ENCODE measurements at places on chromosomes 3 and 15.

GRCh38 chr15:84950570-84951111, 31.0 kb upstream of the PDE8A start:
- no peaks in the 10 kb centered on the region for H3K27me3 ChIP-seq
- H3K4me1 ChIP-seq: peaks cover 4% of the 10 kb centered on the region
- DNase-seq: no peak
- no peak overlapping the region for H3K4me3 ChIP-seq
- no peak overlapping the region for H3K27ac ChIP-seq

DNA sequence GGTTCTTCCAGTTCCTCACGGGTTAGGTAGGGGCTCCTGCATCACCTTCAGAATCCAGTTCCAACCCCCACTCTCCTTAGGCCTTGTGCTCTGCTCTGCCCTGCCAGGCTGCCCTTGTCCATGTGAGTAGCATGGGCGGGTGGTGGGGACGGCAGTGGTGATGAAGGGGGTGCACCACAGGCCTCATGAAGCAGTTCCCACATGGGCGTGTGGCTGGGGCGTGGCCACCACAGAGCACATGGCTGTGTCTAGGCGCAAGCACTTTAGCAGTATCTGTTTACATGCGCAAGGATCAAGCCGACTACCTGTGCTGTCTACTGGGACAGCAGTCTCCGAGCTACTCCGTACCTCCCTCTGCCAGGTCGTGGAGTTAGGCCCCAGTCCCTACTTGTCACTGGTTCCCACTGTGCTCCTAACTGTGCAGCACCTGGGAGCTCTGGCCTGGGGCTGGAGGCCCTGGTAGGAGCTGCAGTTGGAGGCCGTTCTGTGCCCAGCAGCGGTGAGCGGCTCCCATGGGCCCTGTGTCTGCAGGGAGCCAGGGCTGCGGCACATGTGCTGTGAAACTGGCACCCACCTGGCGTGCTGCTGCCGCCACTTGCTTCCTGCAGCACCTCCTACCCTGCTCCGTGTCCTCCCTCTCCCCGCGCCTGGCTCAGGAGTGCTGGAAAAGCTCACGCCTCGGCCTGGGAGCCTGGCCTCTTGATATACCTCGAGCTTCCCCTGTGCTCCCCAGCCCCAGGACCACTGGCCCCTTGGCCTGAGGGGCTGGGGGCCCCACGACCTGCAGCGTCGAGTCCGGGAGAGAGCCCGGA, 53.5 kb downstream of the PLXNA1 start:
- H3K27ac ChIP-seq: peak overlapping the region; percentile 37
- no peaks in the 10 kb centered on the region for H3K36me3 ChIP-seq
- no peak overlapping the region for H3K4me3 ChIP-seq
- DNase-seq: no peak
- H3K4me1 ChIP-seq: peaks cover 6% of the 10 kb centered on the region
- H3K27me3 ChIP-seq: no peaks in the 10 kb centered on the region

- peaks cover 20% of the 10 kb centered on the region for H3K36me3 ChIP-seq
- H3K4me3 ChIP-seq: no peak overlapping the region
- DNase-seq: no peak
- H3K27me3 ChIP-seq: no peaks in the 10 kb centered on the region
- H3K27ac ChIP-seq: peak overlapping the region; percentile 33
These were observed 156.1 kb downstream of the STAG1 start for GRCh38 chr3:136595913-136596697.

DNA sequence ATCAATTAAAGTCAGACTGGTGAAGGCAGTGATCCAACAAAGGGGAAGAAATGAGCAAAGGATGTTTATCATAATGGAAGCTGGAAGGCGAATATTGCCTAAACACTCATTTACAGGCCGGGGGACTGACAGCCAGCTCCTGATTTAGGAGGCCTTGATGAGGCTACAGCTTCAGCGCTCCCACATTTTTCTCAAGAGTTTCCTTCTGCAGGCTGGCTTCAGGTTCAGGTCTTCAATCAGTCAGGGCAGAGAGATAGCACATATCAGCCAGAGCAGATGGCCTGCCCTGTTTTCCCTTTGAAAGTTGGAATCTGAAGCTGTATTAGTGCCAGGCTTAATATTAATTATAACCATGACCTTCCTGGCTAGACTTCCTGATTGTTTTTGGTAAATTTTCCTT, 218.9 kb downstream of the SV2B start:
- H3K36me3 ChIP-seq: no peaks in the 10 kb centered on the region
- peaks cover 41% of the 10 kb centered on the region for H3K4me1 ChIP-seq
- H3K4me3 ChIP-seq: no peak overlapping the region
- H3K27me3 ChIP-seq: no peaks in the 10 kb centered on the region

DNA sequence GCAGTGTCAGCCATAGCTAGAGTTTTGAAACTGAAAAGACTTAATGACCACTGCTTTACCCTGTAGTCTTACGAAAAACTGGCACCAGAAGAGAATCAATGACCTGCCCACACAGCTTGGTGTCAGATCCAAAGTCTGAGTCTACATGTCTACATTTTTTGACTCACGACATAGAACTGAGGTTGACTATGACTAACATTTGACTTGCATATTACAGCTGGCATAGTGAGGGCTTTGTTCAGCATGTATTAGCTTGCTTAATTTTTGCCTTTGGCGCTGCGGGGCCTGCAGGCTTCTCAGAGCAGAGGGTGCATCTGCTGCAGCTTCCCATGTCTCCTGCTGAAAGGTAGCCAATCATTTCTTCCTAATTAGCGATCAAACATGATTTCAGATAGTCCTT, 167.0 kb downstream of the EBLN2 start:
- no peak for DNase-seq
- H3K4me3 ChIP-seq: no peak overlapping the region
- no peaks in the 10 kb centered on the region for H3K36me3 ChIP-seq
- H3K27ac ChIP-seq: no peak overlapping the region
- no peaks in the 10 kb centered on the region for H3K4me1 ChIP-seq

GRCh38 chr15:33395846-33396245, 85.1 kb downstream of the RYR3 start:
- H3K4me3 ChIP-seq: no peak overlapping the region
- no peak for DNase-seq
- no peaks in the 10 kb centered on the region for H3K4me1 ChIP-seq
- no peak overlapping the region for H3K27ac ChIP-seq

- DNase-seq: no peak
- H3K4me1 ChIP-seq: peaks cover 12% of the 10 kb centered on the region
- no peak overlapping the region for H3K27ac ChIP-seq
- H3K27me3 ChIP-seq: peaks cover 34% of the 10 kb centered on the region
- H3K4me3 ChIP-seq: no peak overlapping the region
These were observed 27.0 kb downstream of the PCOLCE2 start for GRCh38 chr3:142861926-142862325.

- peaks cover under 1% of the 10 kb centered on the region for H3K4me1 ChIP-seq
- H3K4me3 ChIP-seq: no peak overlapping the region
- H3K36me3 ChIP-seq: no peaks in the 10 kb centered on the region
- DNase-seq: no peak
- no peak overlapping the region for H3K27ac ChIP-seq
These were observed 73.5 kb upstream of the ST8SIA2 start for GRCh38 chr15:92320012-92320699.

- H3K36me3 ChIP-seq: no peaks in the 10 kb centered on the region
- H3K27me3 ChIP-seq: no peaks in the 10 kb centered on the region
- H3K4me1 ChIP-seq: no peaks in the 10 kb centered on the region
- no peak overlapping the region for H3K27ac ChIP-seq
- no peak for DNase-seq
- no peak overlapping the region for H3K4me3 ChIP-seq
These were observed 523.6 kb upstream of the LMCD1 start for GRCh38 chr3:7978087-7978422.

DNA sequence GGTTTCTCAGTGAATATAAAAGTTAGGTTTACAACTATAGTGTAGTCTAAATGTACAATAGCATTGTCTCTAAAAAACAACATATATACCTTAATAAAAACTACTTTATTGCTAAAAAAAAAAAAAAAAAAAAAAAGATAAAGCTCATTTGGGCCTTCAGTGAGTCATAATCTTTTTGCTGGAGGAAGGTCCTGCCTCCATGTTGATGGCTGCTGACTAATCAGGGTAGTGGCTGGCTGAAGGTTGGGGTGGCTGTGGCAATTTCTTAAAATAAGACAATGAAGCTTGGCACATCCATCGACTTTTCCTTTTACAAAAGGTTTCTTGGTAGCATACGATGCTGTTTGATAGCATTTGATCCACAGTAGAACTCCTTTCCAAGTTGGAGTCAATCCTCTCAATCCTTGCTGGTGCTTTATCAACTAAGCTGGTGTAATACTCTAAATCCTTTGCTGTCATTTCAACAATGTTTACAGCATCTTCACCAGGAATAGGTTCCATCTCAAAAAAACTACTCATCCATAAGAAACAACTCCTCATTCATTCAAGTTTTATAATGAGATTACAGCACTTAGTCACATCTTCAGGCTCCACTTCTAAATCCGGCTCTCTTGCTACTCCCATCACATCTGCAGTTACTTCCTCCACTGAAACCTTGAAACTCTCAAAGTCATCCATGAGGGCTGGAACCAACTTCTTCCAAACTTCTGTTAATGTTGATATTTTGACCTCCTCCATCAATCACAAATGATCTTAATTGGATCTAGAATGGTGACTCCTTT, 13.3 kb downstream of the ZNF280D start:
- H3K27me3 ChIP-seq: no peaks in the 10 kb centered on the region
- no peak overlapping the region for H3K4me3 ChIP-seq
- no peak for DNase-seq
- H3K4me1 ChIP-seq: peaks cover 63% of the 10 kb centered on the region
- H3K27ac ChIP-seq: no peak overlapping the region
- H3K36me3 ChIP-seq: peaks cover 9% of the 10 kb centered on the region

DNA sequence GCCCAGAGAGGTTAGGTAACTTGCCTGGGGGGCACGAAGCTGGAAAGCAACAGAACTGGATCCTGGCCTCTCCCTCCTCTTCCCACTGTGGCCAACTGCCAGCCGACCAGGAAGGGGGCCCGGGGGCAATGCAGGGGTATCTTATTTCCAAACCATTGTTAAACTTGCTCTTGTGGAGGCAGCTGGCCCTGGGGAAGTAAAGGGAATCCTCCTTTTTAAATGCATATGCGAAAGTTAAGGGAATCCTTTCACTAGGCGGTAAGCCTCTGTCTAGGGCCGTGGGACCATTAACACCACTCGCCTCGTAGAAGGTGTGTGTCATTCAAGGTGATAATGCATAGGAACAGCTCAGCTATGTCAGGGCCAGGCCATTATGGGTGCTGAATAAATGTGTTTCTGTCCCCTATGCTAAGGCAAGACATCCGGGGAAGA, 68.6 kb downstream of the ST6GAL1 start:
- DNase-seq: no peak
- no peaks in the 10 kb centered on the region for H3K27me3 ChIP-seq
- peaks cover 34% of the 10 kb centered on the region for H3K4me1 ChIP-seq
- H3K27ac ChIP-seq: no peak overlapping the region

DNA sequence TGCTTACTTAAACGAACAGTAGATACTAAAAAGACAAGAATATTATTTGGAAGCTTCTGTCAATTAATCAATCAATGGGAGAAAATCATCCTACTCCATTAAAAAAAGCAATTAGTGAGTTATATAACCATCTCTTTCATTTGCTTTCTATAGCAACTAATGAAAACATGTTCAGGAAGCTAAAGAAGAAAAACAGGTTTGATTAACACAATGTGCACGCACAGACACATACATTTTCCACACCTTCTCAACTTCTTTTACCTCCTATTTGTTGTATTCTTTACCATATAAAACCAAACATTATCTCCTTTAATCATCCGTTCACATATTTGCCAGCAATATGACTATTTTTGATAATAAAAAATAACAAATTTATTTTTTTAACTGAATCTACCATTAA, 111.3 kb downstream of the GBE1 start:
- H3K27me3 ChIP-seq: no peaks in the 10 kb centered on the region
- H3K4me3 ChIP-seq: no peak overlapping the region
- H3K27ac ChIP-seq: no peak overlapping the region
- H3K4me1 ChIP-seq: no peaks in the 10 kb centered on the region
- no peak for DNase-seq

- no peak overlapping the region for H3K4me3 ChIP-seq
- no peak for DNase-seq
- H3K4me1 ChIP-seq: no peaks in the 10 kb centered on the region
- H3K27ac ChIP-seq: no peak overlapping the region
- no peaks in the 10 kb centered on the region for H3K36me3 ChIP-seq
These were observed 86.7 kb downstream of the THBS1 start for GRCh38 chr15:39667382-39668127.

- no peak overlapping the region for H3K27ac ChIP-seq
- peaks cover under 1% of the 10 kb centered on the region for H3K27me3 ChIP-seq
- no peak for DNase-seq
- H3K4me3 ChIP-seq: no peak overlapping the region
- H3K4me1 ChIP-seq: no peaks in the 10 kb centered on the region
These were observed 158.5 kb downstream of the THRB start for GRCh38 chr3:24336101-24336500.

DNA sequence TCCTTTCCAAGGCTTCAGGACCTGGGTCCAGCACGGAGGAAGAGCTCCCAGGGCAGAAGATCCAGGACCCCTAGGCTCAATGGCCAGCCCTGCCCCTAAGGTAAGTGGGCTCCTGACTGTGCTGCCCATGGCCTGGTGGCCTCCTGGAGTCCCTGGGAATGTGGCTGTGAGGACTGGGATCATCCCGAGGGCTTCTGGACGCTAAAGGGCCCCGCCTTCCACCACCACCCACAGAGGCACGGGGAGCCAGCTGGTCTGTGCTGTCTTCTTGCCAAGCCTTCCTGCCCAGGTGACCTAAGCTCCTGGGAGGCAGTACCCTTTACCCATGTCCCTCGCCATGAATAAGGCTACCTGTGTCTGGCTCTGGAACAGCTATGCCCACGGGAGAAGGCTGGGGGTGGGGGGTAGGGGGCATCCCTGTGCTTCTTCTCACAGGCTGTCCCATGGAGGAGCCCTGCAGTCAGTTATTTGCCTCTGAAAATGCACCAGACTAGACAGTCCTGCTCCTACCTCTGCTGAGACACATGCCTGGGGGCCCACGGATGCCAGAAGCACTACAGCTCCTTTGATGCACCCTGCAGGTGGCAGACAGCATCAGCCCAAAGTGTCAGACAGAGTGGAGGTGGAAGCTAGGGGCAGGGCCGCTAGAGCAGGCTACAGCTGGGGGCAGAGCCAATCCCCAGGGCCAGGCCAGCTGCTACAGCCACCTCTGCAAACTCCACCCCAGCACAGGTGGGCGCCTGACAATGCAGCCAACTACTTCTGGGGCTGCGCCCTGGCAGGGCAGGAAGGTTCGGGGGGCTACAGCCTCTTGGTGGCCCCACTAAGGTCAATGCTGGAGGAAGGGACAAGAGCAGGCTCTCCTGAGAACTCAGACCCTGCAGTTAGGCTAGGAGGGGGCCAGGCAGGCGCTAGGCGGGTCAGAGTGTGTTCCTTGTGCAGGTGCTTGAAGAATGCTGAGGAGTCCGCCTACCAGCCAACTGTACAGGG, 90.9 kb downstream of the SEC22A start:
- H3K27me3 ChIP-seq: peaks cover 10% of the 10 kb centered on the region
- H3K4me3 ChIP-seq: no peak overlapping the region
- no peak for DNase-seq
- H3K27ac ChIP-seq: no peak overlapping the region
- H3K36me3 ChIP-seq: peaks cover 1% of the 10 kb centered on the region

DNA sequence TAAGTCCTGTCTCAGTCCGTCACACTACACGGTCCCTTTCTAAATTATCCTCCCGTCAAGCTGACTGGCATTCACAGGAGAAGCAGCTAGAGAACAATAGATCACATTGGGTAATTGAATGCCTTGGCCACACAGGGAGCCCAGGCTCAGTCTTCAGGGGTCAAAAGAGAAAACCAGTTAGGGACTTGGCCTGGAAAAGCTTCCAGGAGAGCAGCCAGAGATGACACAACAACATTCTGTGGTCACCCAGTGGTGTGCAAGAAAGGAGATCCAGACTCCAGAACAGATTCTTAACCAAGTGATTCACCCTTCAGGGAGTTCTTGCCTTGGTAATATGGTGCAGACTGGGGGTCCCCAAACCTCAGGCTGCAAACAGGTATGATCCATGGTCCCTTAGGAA, 15.9 kb downstream of the ARHGAP31 start:
- DNase-seq: no peak
- no peak overlapping the region for H3K27ac ChIP-seq
- H3K36me3 ChIP-seq: no peaks in the 10 kb centered on the region
- no peak overlapping the region for H3K4me3 ChIP-seq
- H3K27me3 ChIP-seq: no peaks in the 10 kb centered on the region

Data from naive thymus-derived CD8-positive, alpha-beta T cell (primary cell).